ENCODE measurements at places on chromosomes 5 and 9.
A peak's percentile ranks its signal among the peaks of the same experiment; 100 is the strongest.

DNA sequence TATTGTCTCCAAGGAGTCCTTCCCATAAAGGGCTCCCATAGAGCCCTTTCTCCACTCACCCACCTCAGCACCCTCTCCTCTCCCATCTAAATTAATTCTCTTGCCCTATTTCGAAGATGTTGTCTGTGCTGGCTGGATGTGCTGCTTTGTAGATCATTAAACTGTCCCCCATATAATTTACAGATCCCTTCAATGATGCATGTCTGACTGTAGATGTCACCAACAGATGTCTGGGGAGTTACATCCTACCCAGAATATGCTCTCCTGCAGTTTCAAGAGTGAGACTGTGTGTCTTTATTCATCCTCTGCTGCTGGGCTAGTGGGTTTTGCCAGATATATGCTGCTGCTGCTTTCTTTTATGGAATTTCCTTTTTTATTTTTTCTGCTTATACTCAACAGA lies 351.2 kb downstream of the MLLT3 start:
- DNase-seq = no peak

DNA sequence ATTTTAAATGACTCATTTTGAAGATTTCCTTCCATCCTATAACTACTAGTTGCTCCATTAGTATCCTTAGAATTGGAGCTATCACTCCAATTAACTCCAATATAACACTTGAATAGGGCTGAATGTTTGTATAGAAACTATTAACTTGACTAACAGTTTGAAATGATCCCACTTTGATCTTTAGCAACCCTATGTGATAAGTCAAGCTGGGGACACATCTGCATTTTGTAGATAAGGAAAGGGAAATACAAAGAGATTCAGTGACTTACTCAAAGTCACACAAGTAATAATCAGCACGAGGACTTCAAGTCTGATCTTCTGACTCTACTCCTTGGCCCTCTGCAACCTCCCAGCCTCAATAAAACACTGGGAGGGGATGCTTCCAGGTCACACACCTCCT lies 101.1 kb downstream of the TMEM215 start:
- no peak for DNase-seq

DNA sequence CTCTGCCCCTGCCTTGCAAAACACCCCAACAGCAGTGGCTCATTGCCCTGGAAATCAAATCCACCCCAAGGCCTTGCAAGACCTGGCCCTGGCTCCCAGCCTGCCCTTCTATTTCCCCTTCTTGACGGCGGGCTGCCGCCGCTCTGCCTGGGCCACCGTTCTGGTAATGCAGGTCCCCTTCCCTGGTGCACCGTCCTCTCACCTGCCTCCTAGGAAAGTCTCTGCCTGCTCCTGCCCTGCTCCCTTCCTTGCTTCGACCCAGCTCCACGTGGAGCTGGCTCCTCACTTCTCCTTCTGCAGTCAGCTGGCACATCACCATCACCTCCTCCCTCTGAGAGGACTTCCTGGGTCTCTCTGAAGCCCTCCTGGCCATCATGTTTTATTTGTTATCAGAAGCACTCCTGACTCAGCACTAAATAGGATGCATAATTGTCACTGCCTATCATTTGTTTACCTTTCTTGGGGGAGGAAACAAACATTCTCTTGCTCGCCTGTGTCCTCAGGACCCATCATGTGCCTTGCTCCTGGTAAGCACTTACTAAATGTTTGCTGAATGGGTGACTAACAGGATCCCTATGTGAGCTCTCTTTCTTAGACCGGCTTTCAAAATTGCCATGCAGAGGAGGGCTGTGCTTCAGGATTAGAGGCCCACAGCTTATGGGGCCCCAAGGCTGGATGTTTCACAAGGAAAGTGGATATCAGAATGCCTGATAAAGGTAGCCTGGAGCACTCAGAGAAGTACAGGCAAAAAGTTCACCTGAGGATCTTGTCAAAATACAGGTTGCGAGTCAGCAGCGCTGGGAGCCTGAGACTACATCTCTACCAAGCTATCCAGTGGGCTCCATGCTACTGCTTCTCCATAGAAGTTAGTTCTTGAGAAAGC lies 19.6 kb upstream of the C5orf47 start:
- no peak for DNase-seq

GRCh38 chr5:150529555-150529954 lies 21.6 kb downstream of the NDST1 start:
- DNase-seq = peak; percentile 93

DNA sequence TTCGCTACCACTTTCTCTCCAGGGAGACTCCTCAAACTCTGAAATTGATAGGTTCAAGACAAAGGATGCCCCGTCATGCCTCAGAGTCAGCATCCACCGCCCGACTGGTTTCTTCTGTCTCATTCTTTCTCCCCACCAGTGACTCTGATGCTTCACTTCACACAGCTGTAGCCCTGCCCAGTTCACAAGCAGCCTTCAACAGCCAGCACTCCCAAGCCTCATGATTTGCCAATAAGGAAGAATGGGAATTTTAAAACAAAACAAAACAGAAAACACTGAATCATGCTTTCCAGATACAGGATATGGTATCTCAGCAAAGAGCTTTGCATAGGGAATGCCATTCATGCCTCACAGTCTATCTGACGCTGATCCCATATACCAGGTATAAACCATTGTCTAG lies 371.2 kb upstream of the RORB start:
- no peak for DNase-seq

DNA sequence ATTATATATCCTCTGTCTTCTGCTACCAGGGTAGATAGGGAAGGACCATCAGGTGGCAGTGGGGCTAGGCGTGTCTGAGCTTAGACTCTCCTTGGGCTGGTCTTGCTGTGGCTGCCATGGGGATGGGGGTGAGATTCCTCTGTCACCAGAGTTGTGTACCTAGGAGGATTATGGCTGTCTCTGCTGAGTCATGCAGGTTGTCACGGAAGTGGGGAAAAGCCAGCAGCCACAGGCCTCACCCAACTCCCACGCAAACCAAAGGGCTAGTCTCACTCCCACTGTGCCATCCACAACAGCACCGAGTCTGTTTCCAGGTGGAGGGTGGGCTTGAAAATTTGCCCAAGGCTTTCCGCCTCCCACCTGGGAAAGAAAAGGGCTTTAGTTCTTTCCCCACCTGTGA lies 476.1 kb downstream of the CYLC2 start:
- DNase-seq = no peak

GRCh38 chr5:31581498-31582099 lies 49.5 kb downstream of the C5orf22 start:
- DNase-seq = peak; percentile 21

DNA sequence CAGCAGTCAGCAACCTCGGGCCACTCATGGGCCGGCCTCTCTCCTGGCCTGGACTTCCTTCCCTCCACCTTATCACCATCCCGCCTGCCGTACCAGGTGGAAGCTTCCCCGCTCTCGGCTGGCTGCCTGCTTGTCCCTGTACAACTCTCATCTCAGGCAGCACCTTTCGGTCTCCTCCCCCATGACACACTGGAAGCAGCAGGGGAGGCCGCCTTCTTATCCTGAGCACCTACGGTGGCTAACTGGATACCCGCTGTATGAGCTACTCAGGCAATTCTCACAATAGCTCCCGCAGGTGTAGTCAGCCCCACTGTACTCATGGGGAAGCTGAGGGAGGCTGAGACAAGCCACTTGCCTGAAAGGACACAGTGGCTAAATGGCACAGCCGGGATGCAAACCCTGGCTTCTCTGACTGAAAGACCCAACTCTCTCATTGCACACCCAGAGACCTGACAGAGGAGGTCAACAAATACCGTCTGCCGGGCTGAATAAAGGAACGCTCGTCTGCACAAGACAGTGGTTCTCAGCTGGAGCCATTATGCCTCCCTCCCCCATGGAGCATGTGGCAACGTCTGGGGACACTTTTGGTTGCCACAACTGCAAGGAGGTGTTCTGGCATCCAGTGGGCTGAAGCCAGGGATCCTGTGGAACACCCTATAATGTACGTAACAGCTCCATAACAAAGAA lies 9.6 kb downstream of the STK10 start:
- DNase-seq = no peak

Data from HAP-1 (cell line).